ENCODE measurements at places on chromosomes 16 and 17.
A peak's percentile ranks its signal among the peaks of the same experiment; 100 is the strongest.

DNA sequence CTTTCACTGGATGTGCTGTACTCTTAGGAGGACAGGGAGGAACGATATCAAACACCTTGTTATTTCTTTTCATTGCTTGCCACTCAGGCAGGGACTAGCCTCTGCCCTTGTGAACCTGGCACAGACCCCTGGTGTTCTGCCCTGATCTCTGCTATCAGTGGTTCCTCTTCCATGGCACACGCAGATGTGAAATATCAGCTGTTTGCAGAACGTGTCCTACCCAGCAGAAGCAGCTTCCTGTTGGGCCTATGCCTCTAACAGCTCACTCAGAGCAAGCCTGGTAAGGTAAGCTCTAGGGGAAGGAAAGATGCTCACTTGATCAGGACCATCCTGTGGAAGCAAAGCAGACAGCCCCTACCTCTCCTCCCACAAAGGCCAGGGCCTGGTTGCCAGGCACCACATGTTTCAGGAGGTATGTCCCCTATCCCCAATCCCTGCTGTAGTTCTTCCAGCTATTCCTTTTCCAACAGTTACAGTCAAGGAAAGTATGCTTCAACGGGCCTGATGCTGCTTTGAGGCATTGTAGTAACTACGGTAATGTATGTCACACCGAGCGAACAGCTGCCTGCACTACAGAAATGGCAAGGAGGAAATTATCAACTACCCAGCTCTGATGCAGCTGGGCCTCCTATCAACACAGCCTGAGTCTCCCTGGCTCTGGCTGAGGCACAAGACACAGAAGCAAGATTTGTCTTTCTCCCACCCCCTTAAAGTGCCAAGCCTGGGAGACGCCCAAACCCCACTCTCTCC is 41.3 kb upstream of the GFOD2 start:
- no peak for DNase-seq

DNA sequence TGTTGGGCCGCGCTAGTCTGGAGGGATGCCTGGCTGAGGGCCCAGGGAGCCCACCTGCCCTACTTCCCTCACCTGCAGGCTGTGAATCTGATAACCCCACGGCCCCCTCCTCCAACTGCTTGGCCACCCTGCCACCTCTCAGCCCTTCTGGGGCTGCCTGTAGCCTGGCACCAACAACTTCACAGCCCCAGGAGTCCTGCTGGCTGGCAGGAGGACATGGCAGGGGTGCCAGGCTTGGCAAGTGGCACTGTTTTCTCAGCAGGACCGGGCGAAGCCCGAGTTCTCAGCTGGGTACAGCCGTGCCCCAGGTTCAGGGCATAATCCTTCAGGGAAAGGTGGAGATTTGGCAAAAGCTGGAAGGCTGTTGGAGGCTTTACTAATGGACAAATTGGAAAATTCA is 129.6 kb downstream of the CMIP start:
- DNase-seq, result no peak

DNA sequence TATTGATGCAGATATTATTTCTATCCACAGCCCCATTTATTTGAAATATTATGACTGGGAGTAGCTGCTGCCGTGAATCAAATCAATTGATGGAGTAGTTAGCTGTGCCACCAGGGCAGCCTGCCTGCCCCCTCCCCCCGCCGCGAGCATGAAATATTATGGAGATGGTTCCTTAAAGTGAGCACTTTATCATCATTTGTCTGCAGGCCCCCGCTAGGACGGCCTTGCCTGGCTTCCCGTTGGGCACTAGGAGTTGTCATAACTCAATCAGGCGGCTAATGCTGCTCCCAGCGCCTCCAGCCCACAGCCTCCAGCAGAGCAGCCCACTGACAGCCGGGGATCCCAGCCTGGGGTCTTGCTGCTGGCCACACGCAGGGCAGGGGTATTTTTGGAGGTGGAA is 173.9 kb downstream of the SALL1 start:
- no peak for DNase-seq

DNA sequence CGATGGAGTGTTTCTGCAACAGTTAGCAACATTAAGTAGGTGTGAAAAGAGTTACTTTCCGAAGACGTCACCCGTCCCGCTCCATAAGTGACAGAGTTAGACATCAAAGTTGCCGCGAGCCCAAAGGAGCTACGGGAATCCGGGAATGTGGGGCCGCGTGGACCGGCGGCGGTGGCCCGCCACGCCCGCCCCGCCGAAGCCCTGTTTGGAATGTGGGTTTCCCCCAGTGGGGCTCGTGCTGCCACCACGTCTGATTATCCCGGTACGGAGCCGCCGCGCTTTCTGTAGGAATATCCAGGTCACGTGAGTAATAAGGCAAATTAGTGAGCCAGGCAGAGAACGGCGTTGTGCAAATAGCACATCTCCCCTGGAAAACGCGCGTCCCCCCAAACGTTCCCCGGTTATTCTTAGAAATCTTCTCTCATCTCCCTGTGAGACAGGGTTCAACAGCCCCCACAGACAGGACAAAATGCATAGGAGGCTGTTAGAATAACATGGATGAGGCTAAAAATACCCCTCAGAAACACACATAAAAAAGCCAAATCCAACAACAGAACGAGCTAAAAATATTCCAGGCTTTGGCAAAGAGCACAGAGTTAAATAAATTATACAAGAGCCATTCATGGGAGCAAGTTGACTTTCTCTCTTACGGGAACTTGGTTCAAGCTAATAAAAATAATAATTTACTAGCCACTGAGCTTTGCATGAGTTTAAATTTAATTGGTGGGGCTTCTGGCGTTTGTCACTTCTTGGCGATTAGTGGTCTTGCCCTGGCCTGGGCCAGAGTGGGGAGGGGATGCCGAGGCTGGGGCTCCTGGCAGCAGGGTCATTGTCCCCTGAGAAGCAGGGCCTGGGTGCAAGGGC is 8.6 kb downstream of the BAHCC1 start:
- peak; percentile 95 for DNase-seq

DNA sequence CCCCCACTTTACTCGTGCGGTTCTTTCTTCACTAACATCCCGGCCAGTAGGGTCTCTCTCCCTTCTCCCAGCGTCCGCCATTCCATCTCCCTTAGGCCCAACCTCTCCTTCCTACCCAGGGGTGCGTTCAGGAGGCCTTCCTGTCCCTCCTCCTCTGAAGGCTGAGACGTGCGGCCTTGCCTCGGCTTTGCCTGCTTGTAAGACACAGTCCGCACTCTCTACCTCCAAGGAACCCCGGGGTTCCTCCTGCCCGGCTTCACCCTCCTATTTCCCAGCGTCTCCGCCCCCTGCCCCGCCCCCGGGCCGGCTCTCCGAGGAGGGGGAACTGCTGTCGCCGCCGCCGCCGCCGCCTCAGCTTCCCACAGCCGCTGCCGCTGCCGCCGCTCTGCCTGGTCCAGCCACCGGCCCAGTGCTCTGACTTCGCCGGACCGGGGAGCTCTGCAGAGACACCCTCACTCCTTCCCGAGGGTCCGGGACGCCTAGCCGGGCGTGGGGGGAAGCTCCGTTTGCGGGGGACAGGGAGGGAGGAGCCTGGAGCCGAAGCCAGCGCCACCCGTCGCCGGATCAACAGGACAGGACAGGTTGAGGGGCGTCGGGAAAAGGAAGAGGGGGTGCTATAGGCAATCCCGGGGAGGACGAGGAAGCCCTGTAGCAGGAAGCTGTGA is 1.2 kb upstream of the FGF11 start:
- DNase-seq, result peak; percentile 86

DNA sequence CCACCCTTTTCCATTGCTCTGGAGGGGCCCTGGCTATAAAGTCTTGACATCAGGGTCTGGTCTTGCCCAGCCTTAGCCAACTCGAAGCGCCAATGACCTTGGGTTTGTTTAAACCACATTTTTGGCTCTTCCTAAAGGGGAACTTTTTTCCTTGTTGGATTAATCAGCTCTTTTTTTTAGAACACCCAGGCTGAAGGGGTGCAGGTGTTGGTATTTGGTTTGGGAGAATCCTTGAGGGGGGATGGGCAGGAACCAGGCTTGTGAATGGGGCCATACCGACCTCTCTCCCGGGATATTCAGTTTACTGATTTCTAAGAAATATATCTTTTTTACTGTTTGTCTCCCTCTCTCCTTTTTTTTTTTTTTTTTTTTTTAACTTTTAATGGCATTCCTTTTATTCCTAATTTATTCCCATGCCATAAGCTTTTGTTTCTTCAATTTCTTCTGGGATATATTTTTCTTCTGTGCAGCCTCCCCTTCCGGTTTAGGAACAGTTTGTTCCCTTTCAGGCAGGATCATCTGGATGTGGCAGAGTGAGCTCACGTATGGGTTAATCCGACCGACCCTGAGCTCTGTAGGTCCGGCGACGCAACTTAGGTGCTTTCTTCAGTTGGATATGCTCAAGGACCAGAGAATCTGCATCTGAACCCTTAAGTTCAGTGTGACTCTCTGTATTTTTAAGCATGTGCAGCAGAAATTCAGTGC is 129.5 kb downstream of the ABCC6 start:
- DNase-seq, result no peak

- DNase-seq, result peak; percentile 57
Measured at GRCh38 chr16:48617711-48618148, 7.8 kb upstream of the N4BP1 start.

GRCh38 chr17:77617516-77617915 is 341.0 kb upstream of the TNRC6C start:
- no peak for DNase-seq

- no peak for DNase-seq
Measured at GRCh38 chr17:19539841-19540311, 6.2 kb downstream of the SLC47A1 start.

- no peak for DNase-seq
Measured at GRCh38 chr16:66522816-66523590, 26.9 kb downstream of the TK2 start.

- DNase-seq, result peak; percentile 31
Measured at GRCh38 chr16:12252616-12253015, 276.1 kb downstream of the SNX29 start.

- no peak for DNase-seq
Measured at GRCh38 chr17:66781135-66781534, 53.8 kb upstream of the CACNG5 start.

DNA sequence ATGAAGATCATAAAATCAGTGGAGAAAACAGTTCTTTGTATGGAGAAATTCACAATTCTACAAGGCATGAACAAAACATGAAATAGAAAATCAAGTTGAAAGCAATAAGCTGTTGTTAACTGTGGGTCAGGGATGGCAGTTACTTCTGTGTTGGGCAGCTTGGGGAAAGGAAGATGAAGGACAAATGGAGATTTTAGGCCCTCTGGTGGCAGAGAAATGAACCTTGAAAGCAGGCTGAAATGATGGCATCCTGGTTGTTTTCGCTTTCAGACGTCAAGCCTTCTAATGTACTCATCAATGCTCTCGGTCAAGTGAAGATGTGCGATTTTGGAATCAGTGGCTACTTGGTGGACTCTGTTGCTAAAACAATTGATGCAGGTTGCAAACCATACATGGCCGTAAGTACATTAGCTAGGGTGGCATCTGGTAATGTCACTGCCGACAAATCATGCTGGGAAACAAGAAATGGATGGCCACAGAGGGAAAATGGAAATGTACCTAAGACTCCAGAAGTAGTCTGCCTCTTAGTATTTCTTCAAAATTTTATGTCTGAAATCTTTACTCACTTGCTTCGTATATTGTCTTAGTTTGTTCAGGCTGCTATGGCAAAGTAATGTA is 108.9 kb downstream of the MAP2K6 start:
- no peak for DNase-seq

GRCh38 chr16:47320546-47321310 is 140.1 kb downstream of the ITFG1 start:
- no peak for DNase-seq

Measured in osteoblast (primary cell).